ENCODE measurements at places on chromosomes 11 and 22.
A peak's percentile ranks its signal among the peaks of the same experiment; 100 is the strongest.

GRCh38 chr22:25902402-25902801, 160.4 kb downstream of the MYO18B start:
- DNase-seq = no peak

- no peak for DNase-seq
These were observed 76.5 kb downstream of the NAT10 start for GRCh38 chr11:34181856-34182405.

DNA sequence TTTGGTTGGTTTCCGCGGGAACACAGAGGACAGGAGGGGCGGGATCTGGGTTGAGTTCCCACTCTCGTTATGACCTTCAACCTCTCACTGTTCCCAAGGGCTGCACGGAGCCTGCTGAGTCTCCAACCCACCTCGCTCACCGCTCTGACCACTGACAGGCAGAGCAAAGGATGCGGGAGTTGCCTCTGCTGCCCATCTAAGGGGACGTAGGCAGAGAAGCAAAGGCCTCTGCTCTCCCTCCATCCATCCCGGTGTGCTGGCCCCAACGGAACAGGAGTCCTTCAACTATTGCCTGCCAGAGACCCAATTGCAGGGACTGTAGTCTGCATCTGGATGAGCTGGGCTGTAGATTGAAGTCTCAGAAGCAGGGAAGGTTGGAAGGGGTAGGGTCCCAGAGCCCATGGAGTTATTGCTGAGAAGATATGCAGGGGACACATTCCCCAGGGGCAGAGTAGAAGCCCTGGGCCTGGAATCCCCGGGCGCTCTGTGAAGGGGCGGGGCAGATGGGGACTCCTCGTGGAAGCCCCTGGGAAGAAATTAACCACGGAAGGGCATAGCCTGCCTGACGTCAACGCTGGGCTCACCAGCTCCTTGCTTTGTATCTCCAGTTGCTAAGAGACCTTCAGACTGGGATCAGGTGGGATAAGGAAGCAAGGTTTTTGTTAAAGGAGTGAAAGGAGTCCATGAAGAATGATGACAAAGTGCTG, 12.7 kb upstream of the FXYD2 start:
- no peak for DNase-seq

DNA sequence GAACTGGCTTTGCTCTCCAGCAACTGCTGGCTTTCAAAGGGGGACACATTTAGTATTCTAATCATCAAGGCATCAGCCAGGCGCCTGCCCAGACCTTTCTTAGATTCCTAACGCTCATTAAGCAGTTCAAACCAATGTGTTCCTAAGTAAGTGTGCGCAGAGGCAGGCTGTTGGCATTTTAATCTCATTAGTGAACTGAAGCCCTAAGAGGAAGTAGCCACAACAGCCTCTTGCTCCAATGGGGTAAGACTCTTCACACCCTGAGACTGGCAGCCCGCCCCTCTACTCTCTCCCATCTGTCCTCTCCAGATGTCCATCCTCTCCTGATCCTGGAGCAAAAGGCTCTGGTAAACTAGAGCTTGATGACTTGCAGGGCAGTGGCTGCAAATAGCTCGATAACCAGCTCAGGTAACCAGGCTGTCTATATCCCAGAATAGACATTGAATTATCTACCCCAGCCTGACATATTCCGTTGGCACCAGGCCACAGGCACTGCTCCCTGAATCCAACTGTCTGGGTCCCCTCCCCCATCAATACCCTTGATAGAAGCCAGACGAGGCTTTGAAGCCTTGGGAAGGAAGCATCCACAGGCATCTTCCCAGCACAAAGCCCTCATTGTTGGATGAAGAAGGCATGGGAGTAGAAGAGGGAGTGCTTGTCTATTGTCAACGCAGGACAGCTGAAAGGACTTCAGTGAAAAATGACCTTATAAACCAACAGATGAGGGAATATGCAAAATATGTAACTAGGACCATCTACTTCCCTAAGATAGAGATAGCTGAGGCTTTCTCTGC, 321.1 kb downstream of the TENM4 start:
- DNase-seq = peak; percentile 100

- no peak for DNase-seq
These were observed 4.4 kb downstream of the CTSD start for GRCh38 chr11:1759151-1759850.

GRCh38 chr22:46795845-46796565, 33.6 kb downstream of the TBC1D22A start:
- no peak for DNase-seq

GRCh38 chr11:67317888-67318555, 14.7 kb downstream of the SSH3 start:
- no peak for DNase-seq

DNA sequence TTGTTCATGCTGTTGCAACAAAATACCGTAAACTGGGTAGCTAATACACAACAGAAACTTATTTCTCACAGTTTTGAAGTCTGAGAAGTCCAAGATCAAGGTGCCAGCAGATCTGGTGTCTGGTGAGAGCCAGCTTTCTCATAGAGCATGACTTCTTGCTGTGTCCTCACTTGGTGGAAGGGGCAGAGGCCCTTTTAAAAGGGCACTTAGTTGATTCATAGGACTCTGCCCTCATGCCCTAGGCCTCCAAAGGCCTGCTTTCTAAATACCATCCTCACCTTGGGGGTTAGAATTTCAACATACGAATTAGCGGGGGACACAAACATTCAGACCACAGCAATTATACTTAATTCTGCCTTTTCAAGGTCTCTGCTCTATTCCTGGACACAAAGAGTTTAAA, 52.3 kb upstream of the FDX1 start:
- no peak for DNase-seq

GRCh38 chr11:45518141-45518832, 147.1 kb downstream of the CHST1 start:
- peak; percentile 63 for DNase-seq

DNA sequence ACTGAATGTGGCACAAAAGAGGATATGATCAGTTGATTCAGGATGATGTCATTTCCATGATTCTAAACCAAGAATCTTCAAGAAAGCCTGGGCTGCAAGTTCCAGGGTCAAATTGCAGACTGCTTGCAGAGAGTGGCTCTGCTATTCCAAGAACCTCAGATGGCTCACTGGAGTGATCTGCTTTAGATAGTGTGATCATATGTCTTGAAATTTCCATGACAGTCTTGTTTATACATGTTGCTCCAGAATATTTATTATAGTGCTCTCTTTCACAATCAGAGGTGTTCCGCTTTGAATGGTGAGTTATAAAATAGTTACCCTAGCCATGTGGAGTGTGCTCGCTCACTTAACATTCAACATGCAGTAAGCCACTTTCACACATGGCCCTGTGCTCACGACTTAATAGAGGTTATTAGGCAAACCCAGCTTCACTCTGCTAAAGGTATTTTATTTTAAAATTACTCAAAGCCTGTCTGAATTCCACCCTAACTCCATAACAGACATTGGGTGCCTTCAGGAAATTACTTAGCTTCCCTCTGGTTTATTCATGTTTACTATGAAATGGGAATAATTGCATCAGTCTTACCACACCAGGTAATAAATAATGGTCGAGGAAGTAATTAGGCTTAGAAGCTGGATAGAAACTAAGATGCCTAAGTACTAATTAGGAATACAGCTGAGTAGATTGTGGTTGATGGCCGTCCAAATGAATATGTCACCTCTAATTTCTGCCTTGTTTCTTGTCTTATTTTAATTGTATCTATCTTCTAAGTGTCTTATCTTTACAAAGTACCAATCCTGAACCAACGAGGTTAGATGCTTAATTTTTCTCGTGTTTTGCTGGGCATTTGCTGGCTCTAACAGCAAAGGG, 187.9 kb downstream of the ETS1 start:
- DNase-seq = no peak

DNA sequence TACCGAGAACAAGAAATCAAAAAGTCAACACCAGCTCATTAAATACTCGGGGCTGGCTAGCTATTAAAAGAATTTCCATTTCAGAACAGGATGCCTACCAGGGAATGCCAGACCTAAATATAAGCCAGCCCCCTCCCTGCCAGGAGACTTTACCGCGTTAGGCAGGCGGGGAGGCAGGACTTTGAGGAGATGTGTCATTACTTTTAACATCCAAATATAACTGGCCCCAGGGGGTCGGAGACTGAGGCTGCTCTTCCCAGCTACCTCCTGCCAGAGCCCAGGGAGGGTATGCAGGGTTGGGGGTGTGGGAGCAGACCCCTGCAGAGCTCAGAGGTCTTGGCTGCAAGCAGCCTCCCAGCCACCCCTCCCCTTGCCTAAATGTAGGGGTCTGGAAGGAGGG, 183.5 kb downstream of the DSCAML1 start:
- no peak for DNase-seq

DNA sequence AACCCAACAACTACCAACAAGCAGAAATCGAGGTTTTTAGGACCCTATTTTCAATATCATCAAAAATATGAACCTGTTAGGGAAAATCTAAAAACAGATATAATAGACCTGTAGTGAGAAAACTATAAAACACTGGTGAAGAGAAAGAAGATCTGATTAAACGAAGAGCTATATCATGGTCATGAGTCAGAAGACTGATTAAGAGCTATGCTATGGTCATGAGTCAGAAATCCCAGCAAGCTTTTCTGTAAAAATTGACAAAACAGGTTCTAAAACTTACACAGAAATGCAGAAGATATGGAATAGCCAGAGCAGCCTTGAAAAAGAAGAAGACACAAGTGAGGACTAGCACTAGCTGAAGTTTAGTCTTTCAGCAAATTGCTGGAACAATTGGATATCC, 345.0 kb downstream of the TBC1D22A start:
- DNase-seq = no peak

DNA sequence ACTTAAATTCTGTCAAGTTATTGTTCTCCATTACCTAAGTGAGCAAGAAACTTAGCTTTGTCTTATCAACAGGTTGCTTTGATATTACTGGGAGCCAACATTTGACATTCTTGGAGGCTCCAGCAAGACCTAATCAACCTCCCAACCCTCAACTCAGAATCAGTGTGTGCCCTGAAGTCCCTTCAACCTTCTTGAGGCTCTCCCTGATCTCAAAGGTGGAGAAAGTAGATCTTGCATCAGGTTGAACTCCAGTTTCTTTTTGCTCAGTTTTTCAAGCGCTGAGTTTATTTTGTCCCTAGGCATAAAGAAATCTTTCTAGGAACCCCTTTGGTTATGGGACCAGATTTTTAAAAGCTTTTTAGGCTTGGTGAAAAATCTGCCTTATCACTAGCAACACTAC, 1.4 kb downstream of the FAM111A start:
- DNase-seq = no peak

DNA sequence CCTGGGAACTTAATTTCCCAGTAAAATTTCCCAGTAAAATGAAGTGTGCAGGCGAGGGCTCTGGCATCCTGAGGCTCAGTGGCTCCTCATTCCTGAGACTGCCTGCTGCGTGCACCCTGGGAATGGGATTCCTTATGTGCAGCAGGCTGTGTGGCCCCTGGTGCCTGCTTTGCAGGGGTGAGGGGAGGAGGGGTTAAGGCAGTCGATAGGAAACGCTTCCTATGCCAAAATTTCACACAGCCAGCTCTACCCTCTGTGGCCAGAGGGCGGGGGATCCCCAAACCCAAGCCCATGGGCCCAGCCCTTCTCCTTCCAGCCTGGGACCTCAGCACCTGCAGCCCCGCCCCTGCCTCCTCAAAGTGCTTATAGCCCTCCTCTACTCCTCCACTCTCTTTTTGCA, 12.1 kb upstream of the BAIAP2L2 start:
- no peak for DNase-seq

GRCh38 chr11:61978703-61979661, 11.5 kb upstream of the FTH1 start:
- DNase-seq = no peak

DNA sequence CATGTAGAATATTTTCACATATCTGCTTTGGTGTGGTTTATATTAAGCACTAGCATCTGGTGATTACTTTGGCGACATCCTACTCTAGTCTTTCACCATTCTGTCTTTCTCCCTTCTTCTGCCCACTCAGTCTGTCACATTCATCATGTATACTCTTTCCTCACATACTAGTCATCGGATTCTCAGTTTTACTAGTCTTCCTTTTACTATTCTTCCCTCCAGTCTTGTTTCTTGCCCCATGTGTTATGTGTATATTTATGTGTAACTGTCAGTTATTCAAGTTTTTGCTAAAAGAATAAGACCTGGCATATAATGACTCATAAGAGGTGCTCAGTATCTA, 4.6 kb upstream of the DIXDC1 start:
- DNase-seq = no peak

DNA sequence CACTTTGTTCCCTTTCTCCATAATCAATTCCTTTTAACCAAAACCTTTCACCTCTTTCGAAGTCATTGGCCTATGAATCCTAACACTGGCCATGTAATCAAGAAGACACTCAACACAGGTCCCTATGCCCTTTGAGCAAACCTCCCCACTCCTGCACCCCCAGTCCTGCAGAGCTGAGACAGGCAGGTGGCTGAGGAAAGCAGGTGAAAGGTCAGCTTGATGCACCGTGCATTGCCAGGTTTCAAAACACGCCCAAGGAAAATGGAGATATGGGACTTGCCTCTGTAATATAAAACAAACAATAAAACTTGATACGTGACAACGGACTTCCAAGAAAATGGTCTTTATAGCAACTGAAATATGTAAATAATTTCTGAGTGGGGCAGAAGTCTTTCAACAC, 10.6 kb downstream of the CPT1A start:
- DNase-seq = peak; percentile 17

GRCh38 chr11:73889019-73889418, 12.2 kb downstream of the PAAF1 start:
- no peak for DNase-seq

- no peak for DNase-seq
These were observed 859 bp upstream of the KRTAP5-5 start for GRCh38 chr11:1628506-1629325.

DNA sequence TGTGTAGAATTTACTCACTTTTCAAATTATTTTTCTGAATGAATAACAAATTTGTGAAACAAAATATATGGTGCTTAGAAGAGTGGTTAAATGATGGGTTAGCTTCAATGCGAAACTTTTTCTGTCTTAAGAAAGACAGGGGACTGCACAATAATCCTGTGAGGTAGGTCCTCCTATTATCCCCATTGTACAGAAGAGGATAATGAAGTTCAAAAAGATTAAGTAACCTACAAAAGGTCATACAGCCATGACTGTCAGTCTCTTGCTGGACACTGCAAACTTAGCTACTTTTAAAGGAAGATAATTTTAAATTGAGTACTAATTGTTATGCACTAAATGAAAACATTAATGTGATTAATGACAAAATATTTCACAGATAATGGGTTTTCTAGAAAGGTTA, 5.0 kb downstream of the OOSP3 start:
- DNase-seq = no peak

- DNase-seq = peak; percentile 65
These were observed 585 bp downstream of the THYN1 start for GRCh38 chr11:134252346-134253187.

- DNase-seq = peak; percentile 25
These were observed 41.4 kb upstream of the ZBED5 start for GRCh38 chr11:10899121-10899830.

- no peak for DNase-seq
These were observed 6.9 kb upstream of the GAL start for GRCh38 chr11:68677432-68677831.

- DNase-seq = peak; percentile 32
These were observed 256.5 kb upstream of the CADM1 start for GRCh38 chr11:115760461-115761320.

DNA sequence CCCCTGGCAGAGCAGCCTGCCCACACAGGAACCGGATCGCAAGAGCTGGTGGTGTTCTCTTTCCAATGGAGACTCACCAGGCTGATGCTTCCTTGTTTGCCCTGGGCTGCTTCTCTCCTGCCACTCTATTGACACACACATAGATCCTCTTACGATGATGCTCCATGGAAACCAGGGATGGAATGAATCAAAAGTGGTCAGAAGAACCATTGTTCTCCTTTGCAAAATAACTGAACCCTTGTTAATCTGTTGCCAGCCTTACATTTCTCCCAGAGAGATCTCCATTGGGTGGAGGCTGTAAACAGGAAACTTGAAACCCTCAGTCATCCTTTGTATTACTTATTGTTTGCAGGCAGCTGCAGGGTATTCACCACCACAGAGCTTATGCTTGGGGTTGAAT, 24.6 kb upstream of the LDLRAD3 start:
- DNase-seq = peak; percentile 78
